T1000 (cell line): ENCODE measurements at places on chromosomes 5 and 9.

DNA sequence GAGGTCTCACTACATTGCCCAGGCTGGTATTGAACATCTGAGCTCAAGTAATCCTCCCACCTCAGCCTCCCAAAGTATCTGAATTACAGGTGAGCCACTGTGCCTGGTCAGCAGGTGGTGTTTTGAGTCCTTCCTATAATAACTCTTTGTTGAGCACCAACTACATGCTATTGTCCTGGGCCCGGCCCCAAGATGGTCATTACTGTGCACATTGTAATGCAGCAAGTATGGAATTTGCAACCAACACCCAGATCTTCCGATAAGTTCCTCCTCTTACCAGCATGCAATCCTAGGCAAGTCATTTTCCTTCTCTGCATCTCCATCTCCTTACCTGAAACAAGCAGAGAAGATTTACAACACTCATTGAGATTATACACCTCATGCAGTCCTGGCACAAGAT is 510.3 kb upstream of the KLF4 start:
- no peak for DNase-seq

GRCh38 chr5:115507681-115508080 is 36.9 kb downstream of the FEM1C start:
- DNase-seq, result no peak

DNA sequence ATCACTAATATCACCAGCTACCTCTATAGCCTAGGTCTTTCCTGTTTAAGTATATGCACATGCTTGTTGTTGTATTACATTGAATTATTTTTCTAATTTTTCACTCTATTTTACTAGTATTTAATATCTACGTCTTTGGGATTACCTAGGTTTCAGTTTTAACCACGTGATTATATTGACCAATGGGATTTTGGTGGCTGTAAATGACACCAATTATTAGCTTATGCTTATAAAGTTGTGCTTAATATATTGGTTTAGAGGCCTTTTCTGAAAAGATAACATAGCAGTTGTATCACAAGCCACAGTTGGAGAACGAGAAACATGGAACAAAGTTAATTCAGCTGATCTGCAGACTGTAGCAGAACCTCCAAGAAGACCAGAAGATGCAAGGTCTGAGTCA is 104.8 kb upstream of the PRDM9 start:
- no peak for DNase-seq

DNA sequence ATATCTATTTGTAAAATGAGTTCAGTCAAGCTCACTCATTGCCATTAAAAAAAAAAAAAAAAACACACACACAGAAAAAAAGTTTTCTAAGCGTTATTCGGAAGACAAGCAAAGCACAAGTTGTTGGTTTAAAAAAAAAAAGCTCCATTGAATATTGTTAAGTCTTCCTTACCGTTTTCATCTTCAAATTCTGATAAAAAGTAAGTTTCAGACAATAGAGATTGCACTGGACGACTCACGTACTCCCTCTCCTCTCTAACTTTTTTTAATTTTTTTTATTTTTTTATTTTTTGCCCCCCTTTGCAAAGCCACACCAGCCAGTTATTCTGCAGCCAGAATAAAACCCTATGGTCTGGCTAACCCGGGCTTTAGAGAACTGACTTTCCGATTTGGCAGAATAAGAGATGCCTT is 544 bp downstream of the ADAMTS6 start:
- DNase-seq, result no peak

DNA sequence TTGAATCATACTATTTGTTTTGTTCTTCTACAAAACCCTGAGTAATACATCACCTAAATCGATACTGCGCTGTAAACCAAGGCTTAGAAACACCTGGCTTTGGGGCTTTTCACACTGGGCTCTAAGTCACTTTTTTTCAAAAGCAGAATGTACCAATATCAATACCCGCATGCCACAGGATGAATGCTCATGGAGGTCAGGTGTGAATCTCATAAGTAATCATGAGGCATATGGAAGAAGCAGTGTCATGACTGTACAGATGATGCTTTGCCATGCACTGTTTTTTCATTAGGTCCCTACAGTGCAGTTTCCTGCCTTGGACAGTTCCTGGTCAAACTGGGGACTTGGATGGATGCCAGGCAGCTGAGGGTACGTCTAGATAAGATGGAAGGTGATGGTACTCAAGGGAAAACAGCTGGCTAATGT is 49.0 kb upstream of the ATG10 start:
- no peak for DNase-seq

DNA sequence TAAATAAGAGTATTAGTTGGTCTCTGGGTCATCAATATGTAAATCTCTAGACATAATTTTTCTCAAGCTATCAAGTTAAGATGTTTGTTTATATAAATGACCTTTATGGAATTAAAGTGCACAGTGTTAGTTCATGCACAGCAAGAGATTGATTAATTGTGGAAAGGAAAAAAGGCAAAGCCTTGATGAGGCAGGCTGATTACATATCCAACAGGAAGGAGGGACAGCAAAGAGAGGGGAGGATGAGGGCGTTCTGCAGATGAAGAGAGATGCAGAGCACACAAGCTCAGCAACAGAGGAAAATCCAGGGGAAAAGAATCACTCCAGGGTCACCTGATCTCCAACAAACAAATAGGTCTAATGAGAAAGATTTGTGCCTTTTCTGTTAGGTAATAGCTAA is 16.5 kb downstream of the NTRK2 start:
- DNase-seq, result no peak

GRCh38 chr9:107025260-107026035 is 162.5 kb downstream of the ZNF462 start:
- DNase-seq, result no peak

DNA sequence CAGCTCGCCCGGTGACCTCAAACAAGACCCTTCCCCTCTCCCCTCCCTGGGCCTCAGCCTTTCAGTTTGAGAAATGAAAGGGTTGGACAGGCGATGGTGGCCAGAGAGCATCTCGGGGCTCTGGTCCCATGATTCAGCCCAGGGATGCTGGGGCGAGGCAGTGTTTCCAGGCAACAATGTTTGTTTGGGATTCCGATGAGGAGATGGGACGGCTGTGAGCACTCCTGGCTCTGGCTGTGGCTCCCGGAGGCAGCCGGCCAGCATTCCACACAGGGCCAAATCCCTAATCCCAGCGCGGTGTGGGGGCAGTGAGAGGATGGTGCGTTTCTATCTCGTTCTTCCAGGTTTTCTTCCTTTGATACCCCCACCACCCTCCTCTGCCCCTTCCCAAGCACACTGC is 66.0 kb downstream of the HMCN2 start:
- DNase-seq, result no peak
